H54 (cell line): ENCODE measurements at places on chromosomes 2 and 18.

GRCh38 chr2:103144837-103145236 is 383.0 kb downstream of the TMEM182 start:
- DNase-seq: no peak

- DNase-seq: no peak
These were observed 7.8 kb downstream of the SPEG start for GRCh38 chr2:219442256-219443015.

GRCh38 chr2:242060212-242060835 is 190.8 kb downstream of the RTP5 start:
- no peak for DNase-seq

- DNase-seq: no peak
These were observed 756.3 kb downstream of the SATB2 start for GRCh38 chr2:198701481-198701880.

DNA sequence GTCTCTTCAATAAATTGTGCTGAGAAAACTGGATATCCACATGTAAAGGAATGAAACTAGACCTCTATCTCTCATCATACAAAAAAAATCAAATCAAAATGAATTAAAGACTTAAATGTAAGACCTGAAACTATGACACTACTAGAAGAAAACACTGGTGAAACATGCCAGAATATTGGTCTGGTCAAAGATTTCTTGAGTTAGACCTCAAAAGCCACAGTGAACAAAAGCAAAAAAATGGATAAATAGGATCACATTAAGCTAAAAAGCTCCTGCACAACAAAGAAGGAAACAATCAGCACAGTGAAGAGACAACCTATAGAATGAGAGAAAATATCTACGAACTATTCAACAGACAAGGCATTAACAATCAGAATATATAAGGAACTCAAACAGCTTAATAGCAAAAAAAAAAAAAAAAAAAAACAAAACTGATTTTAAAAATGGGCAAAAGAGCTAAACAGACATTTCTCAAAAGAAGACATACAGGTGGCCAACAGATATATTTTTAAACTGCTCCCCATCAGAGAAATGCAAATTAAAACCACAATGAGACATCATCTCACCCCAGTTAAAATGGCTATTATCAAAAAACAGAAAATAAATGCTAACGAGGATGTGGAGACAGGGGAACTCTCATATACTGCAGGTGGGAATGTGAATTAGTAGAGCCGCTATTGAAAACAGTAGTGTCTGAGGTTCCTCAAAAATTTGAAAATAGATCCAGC is 66.3 kb downstream of the NCKAP1 start:
- no peak for DNase-seq

DNA sequence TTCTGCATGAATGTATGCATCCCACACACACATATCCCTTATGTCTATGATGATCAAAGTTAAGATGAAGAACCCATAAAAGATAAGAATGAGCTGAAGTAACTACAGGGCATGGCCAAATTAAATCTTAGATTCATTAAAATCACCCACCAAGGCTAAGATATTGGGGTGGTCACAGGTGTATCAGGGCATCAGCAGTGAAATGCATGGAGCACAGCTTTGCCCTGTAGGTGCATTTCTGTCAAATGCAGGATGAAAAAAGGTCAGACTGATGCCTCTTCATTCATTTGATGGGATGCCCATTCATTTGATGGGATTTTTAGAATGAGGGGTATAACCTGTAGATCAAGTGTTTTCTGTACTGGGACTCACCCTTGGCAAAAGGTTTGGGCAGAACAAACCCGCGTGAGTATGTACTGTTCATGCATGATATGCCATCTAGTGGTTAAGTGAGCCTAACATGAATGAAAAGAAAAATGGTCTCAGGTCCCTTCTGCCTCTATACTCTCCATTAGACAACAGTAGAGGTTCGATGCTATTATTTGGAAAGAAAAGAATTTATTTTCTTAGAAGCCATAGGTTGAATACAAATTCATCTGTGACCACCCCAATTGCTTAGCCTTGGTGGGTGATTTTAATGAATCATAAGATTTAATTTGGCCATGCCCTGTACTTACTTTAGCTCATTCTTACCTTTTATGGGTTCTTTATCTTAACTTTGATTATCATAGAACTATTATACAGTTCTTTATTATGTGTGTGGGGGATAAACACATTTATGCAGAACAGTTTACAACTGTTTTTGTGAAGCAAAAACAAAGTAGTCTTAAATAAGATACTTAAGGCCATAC is 43.2 kb upstream of the NOSTRIN start:
- peak; percentile 18 for DNase-seq

DNA sequence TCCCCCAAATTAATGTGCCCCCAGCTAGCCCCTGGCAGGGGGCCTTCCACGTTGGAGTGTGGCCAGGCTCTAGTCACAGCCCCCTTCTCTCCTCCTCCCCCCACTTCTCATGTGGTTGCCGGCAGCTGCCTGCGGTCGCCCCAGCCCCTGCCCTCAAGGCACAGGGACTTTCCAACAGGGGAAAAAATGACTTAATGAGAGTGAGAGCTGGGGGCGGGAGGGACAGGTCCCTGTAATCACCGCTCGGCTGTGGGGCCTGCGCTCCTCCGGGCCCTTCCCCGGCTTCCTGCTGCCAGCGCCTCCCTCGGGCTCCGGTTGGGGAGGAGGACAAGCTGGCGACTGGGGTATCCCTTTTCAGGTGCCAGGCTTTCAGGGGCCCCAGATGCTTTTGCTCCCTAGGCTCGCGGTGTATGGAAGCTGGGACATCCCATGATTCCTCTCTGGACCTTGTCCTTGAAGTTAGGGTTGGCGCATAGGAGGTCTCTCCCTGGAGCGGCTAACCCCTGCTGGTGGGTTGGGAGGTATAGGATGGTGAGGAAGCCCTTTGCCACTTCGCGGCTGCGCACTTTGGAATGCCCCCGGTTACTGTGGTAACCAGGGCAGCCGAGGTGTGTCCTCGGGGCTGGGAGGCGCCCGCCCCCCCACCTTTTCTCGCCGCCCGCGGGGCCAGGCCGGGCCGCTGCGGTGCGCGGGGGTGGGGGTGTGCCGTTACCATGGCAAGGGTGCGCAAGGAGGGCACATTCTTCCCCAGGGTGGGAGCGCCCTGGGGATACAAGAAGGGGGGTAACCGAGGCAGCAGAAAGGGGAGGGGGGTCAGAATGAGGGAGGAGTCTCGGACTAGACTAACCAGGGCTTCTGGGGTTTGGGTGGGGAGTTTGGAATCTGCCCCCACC is 16.1 kb downstream of the WNT10A start:
- peak; percentile 89 for DNase-seq

DNA sequence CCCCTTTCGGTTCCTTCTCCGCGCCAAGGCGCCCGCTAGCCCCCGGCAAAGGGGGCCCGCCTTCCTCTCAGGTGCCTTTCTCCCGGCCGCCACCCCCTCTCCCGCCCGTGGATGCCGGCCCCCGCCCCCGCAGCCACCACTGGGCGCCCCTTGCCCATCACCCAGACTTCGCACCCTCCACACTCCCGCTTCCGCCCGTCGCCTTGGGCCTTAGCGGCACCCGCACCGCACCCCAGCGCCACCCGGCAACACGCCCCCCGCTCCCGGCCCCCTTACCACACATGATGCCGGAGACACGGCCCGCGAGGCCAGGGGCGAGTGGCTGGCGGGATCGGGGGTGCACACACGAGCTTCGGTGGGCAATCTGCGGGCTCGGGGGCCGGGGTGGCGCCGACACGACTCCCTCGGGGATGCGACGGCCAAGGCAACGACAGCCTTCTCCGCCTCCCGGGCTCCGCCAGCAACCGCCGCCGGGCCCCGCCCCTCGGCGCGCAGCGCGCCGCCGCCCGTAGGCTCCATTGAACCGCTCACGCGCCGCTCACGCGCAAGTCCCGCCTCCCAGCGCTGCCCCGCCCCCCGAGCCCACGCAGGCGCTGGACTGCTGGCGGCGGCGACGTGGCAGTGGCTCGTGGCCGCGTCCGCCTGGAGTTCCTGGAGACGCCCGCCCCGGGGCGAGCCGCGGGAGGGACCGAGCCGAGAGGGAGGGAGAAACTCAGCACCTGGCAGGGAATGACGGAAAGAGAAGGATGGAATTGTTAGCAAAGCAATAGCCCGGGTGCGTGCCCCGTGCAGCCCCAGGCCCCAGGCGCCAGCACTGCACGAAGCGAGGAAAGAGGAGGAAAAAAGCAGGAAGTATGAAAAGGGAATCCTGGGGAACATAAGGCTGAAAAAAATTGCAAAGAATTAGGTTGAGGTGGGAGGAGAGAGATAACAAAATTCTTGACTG is at the start of gene GFPT1:
TSS of gene GFPT1 (minus strand) at position 439 of the 946 bp plus-strand sequence. CDS start at position 283, 156 bp downstream.
- DNase-seq: peak; percentile 87

- DNase-seq: no peak
These were observed 175.6 kb upstream of the HS6ST1 start for GRCh38 chr2:128494307-128494639.

- DNase-seq: no peak
These were observed 160.1 kb downstream of the THADA start for GRCh38 chr2:43435746-43436145.

DNA sequence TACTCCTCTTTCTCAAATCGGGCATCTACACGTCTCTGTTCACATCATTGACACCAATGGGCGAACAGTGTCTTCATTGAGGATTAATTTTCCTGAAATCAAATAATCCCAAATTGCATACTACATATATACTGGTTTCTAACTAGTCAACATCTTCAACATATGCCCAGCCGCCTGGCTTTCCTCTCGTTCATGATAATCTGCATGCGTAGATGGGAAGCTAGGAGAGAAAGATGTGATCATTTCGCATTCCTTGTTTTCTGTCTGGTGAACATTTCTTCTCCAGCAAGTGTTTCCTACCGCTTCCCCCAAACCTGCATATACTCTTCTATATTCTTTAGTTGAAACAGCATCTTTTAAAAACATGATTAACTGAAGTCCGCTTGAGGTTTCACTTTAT is 7.4 kb downstream of the TWIST2 start:
- no peak for DNase-seq

- DNase-seq: no peak
These were observed 55.7 kb upstream of the CTAGE1 start for GRCh38 chr18:22473366-22473765.

DNA sequence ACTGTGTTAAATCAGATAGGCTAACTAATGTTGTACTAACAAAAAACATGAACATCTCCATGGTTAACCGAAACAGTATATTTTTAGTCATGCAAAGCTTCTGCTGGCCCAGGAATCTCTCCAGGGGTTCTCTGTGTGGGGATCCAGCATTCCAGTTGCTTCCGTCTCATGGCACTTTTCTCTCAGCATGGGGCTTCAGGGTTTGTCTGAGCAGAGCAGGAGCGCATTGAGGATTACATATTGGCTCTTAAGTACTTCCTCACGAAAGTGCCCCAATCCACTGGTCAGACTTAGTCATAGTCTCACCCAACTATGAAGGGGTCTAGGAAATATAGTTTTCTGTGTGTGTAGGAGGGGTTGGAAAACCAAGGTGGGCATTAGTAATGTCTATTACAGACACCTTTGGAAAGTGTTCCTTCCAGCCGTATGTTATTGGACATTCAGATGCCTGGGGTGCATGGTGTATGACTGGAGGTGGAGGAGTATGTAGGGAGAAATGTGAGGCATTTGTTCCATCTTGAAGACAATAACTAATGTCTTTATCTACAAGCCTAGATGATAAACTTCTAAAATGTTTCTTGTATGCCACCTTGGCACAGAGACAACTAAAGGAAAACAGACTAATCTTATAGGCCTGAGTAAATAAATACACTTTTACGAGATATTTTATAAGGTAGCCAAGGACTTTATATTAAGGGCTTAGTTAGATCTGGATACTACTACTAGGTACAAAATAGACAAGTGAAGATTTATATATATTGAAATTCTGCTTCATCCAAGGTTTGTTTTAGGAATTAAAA is 123.8 kb upstream of the ZEB2 start:
- no peak for DNase-seq

DNA sequence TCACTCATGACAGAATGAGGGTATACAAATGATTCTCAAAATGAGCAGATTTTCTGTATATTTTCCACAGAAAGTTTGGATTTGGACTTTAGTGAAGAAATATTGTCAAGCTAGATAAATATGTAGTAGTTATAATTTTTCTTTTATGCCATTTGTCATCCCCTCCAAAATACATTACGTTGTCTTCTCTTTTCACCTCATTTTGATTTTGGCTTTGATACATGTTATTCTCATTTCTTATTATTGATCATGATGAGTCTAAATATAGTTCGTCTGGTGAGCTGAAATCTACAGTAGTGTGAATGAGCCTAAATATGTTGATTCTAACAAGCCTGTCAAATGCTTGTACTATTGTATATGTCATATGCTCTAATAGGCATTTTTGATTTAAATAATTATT is 12.3 kb downstream of the DDX1 start:
- no peak for DNase-seq

- no peak for DNase-seq
These were observed 189.9 kb downstream of the UBE2E3 start for GRCh38 chr2:181170256-181170655.

DNA sequence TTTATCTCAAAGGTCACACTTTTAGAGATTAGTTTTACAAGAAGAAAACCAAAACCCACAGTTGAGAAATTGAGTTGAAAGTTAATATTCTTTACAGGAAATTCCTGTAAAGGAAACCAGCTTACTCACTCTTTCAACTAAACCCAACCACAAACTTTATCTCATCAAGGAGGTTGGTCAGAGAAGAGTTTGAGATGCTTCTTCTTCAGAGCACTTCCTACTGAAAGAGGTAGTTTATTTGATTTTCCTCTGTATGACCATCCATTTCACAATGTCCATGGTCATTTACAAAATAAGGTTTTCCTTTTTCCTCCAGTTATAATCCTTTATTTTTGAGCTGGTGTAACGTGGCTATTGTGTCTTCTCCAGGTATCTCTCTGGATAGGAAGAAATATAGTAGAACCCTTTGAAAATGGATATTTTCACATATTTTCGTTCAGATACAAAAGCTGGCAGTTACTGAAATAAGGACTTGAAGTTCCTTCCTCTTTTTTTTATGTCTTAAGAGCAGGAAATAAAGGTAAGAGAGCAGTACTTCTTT is 4.5 kb upstream of the IL18RAP start:
- DNase-seq: no peak

DNA sequence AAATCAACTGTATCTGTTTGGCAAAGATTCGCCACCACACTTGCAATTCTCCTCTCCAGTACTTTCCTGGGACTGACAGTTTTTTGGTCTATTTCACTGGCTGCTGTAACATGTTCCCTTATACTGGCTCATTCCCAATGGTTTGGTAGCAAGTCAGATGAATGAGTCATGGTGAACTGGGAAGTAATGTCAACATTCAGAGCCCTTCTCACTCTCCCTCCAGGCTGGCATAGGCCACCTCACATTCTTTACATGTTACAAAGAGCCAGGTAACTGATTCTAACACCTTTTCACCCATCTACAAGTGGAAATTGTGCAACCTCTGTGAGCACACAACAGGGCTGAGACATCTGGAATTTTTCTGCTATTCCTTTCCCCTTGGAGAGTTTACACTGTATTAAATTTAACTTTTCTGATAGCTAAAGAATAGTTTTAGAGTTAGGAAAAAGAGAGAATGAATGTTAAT is 111.3 kb upstream of the TLK1 start:
- peak; percentile 69 for DNase-seq

- DNase-seq: no peak
These were observed 186.6 kb downstream of the MTX2 start for GRCh38 chr2:176455816-176456291.

- peak; percentile 2 for DNase-seq
These were observed 139.7 kb downstream of the ROCK1 start for GRCh38 chr18:20971886-20972267.
